Muscle of back (tissue), 13 donors: ENCODE measurements at places on chromosomes 5 and 9. TPM values are rescaled to one million over a fixed set of nuclear protein-coding genes. Genes with fewer than 3 reads are reported as not detected.

TMEM141 gene
- polyA plus RNA-seq: 25.0 TPM

PCDHGB2 gene
- 2.3 TPM for polyA plus RNA-seq

PCDHB5 gene
- polyA plus RNA-seq: 4.0 TPM

CDX1 gene
- polyA plus RNA-seq: 0.63 TPM

ZNF883 gene
- polyA plus RNA-seq: 3.3 TPM

DNA sequence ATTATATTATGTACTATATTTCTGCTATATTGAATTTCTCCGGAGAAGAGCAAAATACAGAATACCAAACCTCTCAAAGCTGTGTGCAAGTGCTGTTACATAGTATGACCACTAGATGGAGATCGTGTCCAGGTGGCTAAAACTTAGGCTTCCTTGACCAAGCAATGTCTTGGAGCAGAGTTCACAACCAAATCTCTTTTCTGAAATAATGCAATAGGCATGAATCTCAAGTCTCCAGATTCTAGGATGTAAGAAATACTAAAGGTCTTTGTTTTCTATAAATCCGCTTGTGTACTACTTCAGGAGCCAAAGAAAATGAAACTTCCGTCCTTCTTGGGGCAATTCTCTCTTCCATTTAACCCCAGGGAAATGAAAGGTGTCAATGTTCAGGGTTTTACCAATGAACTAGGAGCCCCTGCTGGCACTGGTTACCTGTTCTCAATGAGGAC, 181.5 kb upstream of the RAI14 start:
- DNase-seq: no peak

GRCh38 chr9:93380410-93381060, 71.0 kb upstream of the FAM120A start:
- no peak for DNase-seq

DNA sequence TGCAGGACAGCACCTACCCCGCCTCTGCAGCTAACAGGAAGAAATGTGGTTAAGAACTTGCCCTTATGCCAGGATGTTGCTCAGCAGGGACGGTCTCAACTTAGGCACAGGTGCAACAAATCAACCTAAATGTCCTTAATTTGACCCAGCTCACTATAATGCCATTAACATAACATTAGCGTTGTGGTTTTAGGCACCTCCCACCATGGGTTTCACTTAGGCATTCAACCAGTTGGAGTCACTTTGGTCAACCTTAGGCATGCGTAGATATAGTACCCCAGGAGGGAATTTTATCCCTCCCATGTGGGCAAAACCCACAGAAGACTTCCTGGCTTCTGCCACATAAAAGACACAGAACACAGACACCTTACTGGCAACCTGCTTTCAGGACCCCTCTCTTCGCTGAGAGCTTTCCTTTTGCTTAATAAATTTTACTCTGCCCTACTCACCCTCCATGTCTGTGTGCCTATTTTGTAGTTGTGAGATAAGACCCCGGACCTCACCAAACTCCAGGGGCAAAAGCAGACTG, 8.7 kb upstream of the ERAP1 start:
- DNase-seq: no peak

DNA sequence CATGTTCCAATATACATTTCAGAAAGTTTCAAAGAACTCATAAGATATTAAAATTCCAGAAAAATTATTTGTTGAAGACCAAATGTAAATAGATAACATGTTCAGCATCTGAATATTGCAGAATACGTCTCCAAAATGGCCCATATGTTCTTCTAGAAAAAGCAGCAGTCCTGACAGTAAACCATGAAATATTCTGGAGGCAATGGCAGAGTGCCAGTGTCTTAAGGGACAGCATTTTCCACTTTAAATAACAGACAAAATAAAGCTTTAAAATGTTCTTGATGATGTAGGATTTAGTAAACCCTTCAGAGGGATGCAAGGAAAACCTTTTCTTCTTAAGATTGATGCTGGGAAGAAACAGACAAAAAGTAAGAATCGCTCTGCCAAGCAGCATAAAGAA, 721.0 kb downstream of the NR2F1-AS1 start:
- peak; percentile 21 for DNase-seq

DNA sequence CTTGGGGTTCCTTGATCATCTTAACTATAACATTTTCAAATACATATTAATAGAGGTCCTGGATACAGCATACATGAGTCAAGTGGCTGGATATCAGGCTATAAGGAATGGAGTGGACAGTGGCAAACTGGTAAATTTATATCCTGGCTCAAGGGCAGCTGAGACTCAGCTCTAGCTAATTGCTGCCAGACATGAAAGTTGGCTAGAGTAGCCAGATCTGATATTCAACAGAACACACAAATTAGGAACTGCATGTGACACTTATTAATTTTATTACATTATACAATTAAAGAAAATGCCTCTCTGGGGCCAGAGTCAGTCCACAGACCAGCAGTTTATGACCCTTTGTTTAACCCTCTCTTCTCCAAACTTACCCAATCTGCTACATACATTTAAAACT, 206.5 kb downstream of the KCTD16 start:
- DNase-seq: no peak

DNA sequence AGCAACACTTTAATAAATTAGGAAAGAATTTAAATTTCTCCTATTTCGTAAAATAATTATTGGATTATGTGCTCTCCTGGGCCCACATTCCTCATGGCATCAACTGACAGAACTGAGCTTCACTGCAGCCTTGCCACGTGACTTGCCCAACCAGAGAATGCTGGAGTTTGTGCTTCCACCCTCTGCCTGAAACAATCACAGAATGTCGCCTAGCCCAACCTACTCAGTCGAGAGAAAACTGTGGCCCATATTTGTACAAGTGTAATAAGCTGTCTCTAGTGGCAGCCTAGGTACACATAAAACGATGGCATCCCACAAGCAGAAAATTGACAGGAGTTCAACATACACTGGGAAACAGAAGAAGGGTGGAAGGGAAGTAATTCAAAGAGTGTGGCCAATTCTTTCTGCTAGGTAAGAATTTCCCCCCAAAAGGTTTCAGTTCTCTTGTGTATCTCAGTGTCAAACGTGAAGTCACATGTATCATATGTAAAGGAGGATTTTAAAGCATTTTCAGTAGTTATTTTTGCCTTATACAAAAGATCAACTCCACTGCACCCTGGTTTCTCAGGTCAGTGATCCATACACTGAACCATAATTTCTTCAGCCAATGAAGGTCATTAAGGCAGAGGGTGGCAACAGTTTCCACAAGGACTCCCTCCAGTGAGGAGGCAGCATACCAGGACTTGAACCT, 41.7 kb downstream of the ZNF608 start:
- no peak for DNase-seq

GRCh38 chr5:41371738-41372137, 138.7 kb downstream of the PLCXD3 start:
- no peak for DNase-seq

DNA sequence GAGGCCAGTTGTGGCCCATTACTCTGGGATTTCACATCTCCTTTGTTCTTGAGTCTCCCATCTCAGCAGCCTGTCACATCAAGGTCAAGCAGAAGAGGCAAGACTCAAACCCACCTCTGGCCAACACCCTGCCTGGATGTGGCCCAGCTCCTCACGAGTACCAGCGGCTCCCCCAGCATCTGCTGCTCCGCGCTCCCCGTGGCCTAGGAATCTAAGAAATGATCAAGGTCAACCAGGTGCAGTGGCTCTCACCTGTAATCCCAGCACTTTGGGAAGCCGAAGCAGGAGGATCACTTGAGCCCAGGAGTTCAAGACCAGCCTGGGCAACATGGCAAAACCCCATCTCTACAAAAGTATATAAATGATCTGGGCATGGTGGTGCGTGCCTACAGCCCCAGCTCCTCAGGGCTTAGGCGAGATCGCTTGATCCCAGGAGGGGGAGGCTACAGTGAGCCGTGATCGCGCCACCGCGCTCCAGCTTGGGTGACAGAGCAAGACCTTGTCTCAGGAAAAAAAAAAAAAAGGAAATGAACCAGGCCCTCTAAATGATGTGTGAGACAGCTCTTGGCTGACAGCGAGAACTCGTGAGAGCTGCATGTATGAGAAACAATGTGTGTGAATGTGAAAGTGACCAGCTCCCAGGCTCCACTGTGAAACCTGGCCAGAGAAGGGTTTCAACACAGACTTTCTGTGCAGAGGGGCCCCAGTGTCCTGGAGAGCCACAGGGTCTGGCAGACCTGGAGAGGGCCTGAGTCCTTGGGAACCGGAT, 61.6 kb upstream of the ANGPTL2 start:
- DNase-seq: peak; percentile 67

GRCh38 chr9:128361296-128361985, 9.7 kb upstream of the URM1 start:
- DNase-seq: no peak

- peak; percentile 52 for DNase-seq
Measured at GRCh38 chr5:116577064-116577788, 2.6 kb upstream of the SEMA6A start.

GRCh38 chr5:134813407-134813806, 32.4 kb upstream of the C5orf24 start:
- DNase-seq: no peak

GRCh38 chr5:102537011-102537410, 38.2 kb upstream of the SLCO6A1 start:
- DNase-seq: no peak

DNA sequence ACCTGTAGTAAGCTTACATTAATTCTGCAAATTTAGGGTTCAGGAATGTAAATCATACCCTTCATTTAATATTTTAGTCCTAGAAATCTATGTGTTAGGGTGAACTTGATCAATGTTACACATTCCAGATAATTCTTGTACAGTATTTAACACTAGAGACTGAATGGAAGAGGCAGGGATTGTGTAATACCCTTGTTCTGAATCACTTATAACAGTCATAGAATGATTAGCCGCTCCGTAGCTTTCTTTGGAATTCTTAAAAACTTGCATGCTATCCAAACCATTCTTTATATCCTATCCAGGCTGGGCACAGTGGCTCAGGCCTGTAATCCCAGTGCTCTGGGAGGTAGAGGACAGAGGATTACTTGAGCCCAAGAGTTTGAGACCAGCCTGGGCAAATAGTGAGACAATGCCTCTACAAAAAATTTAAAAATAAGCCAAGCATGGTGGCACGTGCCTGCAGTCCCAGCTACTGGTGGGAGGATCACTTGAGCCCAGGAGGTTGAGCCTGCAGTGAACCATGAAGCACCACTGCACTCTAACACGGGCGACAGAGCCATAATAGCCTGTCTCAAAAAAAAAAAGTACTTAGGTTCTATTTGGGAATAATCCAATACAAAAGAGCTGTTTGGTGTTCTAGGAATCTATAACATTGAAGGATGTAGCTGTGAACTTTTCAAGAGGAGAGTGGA, 8.3 kb downstream of the ZNF483 start:
- no peak for DNase-seq

DNA sequence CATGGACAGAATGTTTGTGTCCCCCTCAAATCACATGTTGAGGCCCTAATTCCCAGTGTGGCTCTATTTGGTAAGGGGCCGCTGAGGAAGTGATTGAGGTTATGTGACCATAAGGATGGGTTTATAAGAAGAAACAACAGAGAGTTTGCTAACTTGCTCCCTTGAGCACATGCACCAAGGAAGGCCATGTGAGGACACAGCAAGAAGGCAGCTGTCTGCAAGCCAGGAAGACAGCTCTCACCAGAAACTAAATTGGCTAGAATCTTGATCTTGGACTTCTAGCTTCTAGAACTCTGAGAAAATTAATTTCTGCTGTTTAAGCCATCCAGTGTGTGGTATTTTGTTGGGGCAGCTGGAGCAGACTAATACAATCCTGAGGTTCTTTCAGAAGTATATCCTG, 35.2 kb upstream of the CDC42SE2 start:
- DNase-seq: no peak

GRCh38 chr9:129482521-129483414, 138.1 kb downstream of the C9orf50 start:
- peak; percentile 95 for DNase-seq

DNA sequence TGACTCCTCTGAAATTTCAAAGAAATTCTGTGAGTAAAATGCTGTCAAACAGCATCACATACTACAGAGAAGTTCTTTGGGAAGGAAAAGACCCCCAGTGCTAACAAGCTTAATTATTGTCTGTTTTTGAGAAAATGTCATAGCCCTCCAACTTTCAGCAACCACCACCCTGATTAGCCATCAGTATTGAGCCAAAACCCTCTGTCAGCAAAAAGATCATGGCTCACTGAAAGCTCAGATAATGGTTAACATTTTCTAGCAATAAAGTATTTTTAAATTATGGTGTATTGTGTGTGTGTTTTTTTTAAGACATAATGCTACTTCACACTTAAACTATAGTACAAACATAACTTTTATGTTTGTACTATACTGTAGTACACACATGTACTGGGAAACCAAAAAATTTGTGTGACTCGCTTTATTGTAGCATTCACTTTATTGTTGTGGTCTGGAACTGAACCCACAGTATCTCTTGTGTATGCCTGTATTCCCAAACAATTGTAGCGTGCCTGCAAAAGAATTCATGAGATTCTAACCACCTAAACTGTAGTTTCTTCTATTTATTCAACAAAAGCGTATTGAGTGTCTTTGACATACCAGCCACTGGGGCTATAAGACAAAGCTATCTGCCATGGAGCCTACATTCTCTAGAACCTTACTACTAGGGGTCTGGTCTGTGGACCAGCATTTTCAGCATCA, 31.6 kb downstream of the TLE4 start:
- no peak for DNase-seq

DNA sequence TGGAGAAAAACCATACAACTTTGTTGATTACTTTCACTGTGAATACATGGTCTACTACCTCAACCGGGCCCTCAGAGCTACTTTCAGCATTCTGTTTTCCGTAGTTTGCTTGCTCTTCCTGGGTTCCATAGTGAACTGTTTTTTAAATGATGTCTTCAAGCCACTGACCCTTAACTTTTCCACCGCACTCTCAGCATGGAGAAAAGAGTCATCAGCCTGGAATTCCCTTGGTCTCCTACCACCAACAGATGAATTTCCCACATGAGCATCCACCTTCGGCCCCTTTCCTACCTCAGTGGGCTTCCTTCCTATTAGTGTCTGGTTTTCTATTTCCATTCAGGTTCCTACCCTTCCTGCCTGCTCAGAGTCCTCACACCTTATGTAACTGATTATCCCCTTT, 135.9 kb upstream of the ADAMTSL1 start:
- no peak for DNase-seq

DNA sequence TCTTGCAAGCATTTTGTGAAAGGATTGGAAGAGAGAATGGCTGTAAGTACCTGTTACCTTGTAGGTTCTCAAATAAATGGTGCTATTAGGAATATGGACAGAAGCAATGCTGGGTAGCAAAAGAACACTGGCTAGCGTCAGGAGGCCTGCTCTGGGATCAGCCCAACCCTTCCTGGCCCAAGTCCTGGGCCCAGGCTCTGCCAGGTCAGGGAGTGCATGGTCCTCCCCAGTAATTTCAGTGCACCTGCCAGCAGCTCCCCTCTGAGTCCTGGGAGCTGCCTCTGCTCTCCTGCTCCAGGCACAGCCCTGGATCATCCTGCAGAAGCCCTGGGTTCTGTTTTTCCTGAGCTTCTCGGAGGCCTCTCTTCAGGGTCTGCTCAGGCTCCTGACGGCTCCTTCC, 89.5 kb upstream of the ARAP3 start:
- no peak for DNase-seq

DNA sequence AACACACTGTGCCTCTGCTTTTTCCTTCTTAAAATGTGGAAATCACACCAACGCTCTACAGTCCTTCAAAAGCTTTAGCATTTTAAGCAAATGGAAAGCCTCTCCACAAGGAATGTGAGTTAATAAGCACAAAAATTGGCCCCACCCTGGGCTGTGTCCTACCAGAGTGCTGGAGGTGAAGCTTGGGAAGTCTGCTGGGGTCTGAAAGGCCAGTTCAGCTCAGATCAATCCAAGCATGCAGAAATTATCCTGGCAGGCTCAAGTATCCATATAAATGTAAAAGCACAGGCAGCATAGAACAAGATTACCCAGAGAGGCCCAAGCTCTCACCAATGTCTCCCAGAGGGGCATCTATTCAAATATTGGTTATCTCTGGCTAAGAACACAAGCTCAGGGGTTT, 98.5 kb downstream of the ESM1 start:
- no peak for DNase-seq

- no peak for DNase-seq
Measured at GRCh38 chr9:137679695-137680305, 61.0 kb downstream of the EHMT1 start.
